ENCODE measurements at places on chromosomes 7 and 10.

GRCh38 chr7:65979583-65980477 is 2.2 kb downstream of the GUSB start:
- no peak for DNase-seq

GRCh38 chr7:135194494-135195095 is 16.7 kb downstream of the WDR91 start:
- no peak for DNase-seq

- no peak for DNase-seq
Observed at GRCh38 chr10:91344117-91344856, 65.9 kb upstream of the HECTD2 start.

DNA sequence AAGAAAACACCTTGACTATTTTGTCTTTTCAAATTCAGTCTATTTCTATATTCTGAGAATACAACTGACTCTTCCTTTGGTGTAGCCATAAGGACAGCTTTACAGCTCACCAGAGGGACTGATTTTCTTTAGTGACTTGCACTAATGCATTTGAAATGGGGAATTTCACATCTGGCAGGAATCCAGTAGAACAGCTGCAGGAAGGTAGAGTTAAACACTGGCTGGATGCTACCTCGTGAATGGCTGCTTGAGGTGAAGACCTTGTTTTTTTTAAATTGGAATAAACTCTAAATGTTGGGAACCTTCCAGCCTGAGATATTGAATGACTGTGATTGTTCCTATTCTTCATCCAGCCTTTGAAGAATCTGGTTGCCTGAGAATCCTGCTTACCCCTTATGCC is 139.5 kb upstream of the STK17A start:
- DNase-seq: no peak

- DNase-seq: no peak
Observed at GRCh38 chr7:53191191-53191695, 155.8 kb downstream of the POM121L12 start.

DNA sequence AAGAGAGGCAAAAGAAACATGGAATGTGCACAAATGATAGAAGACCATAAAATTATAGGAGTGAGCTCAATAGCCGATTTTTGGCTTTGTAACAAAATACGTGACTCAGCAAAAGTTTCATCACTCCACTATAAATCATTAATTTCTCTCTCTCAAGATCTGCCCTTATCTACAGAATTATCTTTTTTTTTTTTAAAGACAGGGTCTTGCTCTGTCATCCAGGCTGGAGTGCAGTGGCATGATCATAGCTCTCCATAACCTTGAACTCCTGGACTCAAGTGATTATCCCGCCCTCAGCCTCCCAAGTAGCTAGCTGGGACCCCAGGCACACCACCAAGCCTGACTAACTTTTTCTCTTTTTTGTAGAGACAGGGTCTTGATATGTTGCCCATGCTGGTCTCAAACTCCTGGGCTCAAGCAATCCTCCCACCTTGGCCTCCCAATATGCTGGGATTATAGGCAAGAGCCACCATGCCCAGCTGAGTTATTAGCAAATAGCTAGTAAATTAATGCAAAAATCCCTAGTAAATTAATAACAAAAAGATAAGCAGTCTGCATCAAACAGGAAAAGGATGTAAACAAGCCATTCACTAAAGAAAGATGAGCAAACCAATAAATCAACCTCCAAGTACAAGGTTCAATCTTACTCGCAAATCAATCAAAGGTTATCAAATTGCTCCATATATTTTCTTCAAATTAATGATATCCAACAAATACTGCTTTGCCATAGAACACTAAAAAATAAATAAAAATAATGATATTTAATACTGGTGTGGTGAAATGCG is 450.7 kb downstream of the PARD3 start:
- no peak for DNase-seq

DNA sequence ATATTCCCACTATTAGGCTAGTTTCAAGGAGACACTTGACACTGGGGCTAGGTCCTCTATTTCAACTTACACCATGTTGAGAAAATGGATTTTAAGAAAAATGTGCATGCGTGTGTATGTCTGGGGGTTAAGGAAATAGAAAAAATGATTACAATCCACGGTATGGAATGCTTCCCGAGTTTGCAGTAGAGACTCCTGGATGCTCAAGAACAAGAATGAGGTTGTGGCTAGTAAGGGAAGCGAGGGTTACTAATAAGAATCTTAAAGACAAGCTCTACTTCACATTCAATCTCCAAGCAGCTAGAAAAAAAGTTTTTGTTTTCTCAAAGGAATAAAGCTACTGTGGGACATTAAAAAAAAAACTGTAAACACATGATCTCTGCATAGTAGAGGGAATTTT is 54.7 kb downstream of the ANK3 start:
- no peak for DNase-seq

- DNase-seq: no peak
Observed at GRCh38 chr10:11170993-11171851, 153.6 kb downstream of the CELF2 start.

- DNase-seq: no peak
Observed at GRCh38 chr7:23617482-23617881, 20.3 kb downstream of the CCDC126 start.

DNA sequence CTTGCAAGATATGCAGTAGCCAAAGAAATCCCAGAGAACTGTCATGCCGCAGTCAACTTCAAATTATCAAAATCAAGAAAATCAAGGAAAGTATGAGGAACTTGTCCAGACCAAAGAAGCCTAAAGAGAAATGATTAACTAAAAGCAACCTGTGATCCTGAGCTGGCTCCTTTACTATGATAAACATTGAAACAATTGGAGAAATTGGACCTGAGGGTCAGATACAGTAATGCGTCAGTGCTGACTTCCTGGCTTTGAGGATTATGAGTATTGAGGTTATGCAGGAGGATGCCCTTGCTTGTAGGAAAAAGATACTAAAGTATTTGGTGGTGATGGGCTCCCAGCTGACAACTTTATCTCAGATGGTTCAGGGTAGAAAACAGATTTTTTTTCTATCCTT is 324.7 kb upstream of the AKR1E2 start:
- DNase-seq: no peak

DNA sequence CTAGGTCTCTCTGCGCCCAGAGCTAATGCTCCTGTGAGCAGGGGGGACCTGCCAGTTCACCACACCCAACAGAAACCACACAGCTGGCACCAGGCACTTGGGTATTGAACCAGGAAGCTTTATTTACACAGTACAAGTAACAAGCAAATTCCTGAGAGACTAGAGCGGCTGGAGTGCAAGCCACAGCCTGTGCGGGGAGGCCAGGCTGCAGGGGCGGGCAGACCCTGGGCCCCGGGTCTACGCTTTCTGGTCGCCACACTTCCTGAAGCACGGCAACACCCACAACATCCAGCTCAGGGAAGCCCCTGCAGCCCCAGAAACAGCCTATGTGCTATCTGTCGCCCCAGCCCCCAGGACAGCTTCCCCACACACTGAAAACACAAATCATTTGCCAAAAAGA is 125.0 kb downstream of the FAM53B start:
- DNase-seq: no peak

- no peak for DNase-seq
Observed at GRCh38 chr7:137583172-137583571, 239.6 kb upstream of the PTN start.

- no peak for DNase-seq
Observed at GRCh38 chr10:128704716-128705115, 578.5 kb upstream of the MKI67 start.

GRCh38 chr7:64618785-64619456 is 47.0 kb upstream of the ZNF107 start:
- no peak for DNase-seq

DNA sequence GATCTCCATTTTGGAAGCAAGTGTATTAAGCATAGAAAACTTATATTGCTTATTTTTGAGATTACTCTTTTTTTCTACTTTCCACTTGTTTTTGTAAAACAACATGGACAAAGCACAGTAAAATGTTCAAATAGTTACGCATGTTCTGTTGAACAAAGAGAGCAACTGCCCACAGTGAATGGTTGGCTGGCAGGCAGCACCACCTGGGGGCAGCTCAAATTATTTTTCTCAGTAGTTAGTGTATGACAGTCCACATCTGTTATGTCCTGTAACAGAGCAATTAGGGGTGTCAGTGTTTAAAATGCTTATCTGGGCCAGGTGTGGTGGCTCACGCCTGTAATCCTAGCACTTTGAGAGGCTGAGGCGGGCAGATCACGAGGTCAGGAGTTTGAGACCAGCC is 46.1 kb upstream of the CACUL1 start:
- DNase-seq: no peak

- DNase-seq: no peak
Observed at GRCh38 chr7:113768387-113768786, 150.4 kb downstream of the PPP1R3A start.

DNA sequence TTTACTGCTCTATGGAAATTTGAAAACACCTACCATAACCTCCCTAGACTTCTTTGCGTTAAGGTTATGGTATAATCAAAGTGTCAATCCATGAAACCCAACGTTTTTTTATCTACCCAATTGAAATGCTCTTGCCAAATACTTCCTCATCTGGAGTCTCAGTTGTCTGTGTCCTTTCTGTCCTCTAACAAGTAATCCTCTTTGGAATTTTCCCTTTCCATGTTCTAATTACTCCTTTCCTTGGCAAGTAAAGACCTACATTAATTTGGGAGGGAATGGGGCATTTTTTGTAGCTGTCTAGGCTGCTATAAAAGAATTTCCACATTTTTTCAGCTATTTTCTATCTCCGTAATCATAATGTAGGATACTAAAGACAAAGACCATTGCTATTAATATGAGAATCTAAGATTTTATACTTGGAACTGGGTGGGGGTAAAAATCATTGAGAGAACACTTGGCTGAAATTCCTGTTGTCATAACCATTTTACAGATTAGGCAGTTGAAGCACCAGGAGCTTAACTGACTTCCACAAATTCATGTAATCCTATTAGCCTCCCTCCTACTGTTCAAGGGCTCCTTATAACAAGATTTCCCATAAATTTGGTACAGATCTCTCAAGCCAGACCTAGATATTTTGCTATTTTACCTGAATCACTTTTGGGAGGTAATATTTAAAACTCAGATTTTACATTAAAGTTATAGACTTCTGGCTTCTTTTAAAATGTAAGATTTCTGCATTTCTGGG is 1307.6 kb downstream of the XPNPEP1 start:
- no peak for DNase-seq
